ENCODE measurements at places on chromosomes 5 and 9.

- no peak for DNase-seq
Observed at GRCh38 chr5:143041461-143041860, 271.3 kb downstream of the ARHGAP26 start.

DNA sequence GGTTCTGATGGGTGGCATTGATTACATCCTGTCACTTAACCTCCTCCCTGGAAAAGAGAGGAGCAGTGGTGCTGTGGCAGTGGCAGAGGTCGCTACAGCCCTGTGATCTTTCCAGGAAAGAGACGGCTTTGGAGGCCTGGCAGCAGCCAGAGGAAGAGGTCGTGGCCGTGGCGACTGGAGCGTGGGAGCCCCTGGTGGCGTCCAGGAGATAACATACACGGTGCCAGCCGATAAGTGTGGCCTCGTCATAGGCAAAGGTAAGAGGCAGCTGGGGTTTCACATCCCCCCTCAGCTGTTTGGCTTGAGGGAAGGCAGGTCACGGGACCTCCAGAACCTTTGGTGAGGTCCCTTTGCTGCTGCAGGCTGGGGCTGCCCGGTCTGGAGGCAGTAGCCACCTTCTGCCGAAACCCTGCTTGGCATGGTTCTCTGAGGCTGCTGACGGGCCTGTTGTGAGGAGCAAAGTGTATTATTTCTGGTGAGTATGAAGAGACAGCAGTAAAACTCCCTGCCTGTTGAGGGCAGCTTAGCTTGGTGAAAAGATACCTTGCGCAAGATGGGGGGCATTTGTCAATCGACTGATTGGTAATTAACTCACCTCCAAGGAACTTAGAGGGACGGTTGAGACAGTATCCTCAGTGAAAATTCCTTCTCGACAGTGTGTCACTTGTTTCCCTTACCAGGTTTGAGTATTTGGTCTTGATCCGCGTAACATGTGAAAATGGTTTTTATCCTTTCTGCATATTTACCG is 38.0 kb upstream of the PRDM12 start:
- no peak for DNase-seq

- no peak for DNase-seq
Observed at GRCh38 chr5:26568316-26568715, 470.1 kb downstream of the CDH9 start.

- DNase-seq: no peak
Observed at GRCh38 chr5:111563031-111563822, 50.9 kb upstream of the STARD4 start.

DNA sequence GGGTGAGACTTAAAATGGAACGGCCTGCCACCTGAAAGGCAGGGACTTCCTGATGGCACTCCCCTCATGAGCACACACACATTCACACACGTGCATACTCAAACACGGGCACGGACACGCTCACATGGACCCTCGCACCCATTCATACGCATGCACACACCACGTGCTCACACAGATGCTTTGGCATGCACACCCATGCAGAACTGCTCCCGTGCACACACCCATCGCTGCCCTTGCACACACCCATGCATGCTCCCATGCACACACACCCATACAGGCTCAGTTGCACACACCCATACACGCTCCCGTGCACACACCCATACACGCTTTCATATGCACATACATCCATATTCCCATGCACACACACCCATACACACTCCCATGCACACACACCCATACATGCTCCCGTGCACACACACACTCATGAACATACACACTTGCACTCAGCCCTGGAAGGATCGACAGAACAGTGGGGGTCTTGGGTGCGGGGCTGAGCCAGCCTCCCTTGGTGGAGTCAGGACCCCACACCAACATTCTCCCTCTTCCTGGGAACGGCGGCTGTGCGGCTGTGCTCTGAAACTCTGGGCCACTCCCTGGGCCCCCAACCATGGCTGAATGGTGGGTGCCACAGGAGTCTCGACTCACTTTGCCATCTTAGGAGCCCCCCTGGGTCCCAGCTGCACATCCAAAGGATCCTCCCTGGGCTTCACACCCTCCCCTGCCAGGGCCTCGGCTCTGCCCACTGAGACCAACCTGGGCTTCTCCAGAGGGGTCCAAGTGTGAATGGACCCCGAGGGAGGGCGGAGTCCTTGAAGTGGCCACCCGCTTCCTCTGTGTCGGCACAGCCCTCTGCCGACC is 115.2 kb downstream of the RXRA start:
- DNase-seq: no peak

GRCh38 chr9:75964427-75964826 is 74.0 kb downstream of the PCSK5 start:
- no peak for DNase-seq

- no peak for DNase-seq
Observed at GRCh38 chr5:1000329-1000728, 8.3 kb upstream of the NKD2 start.

GRCh38 chr9:401223-401622 is 186.6 kb downstream of the DOCK8 start:
- no peak for DNase-seq

- DNase-seq: no peak
Observed at GRCh38 chr9:129669141-129669718, 3.8 kb downstream of the PRRX2 start.

GRCh38 chr5:170266570-170267381 is 30.8 kb downstream of the LCP2 start:
- DNase-seq: no peak

GRCh38 chr9:104885818-104886709 is 41.9 kb downstream of the ABCA1 start:
- DNase-seq: no peak

DNA sequence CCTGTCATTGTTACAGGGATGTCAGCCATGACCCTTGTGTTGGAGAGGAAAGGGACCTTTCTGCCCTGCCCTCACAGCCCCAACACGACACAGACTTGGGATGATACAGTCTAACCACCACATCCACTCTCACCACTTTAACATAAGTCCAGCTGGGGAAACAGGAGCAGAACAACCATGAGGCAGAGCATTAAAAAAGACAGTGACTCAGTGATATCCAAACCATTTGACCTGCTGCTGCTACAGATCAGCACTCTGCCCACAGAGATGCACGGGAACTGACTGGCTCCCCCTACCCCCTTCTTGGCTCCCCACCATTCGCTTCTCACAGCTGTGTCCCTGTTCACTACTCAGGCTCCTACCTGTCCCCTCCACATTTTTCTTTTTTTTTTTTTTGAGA is 458.6 kb downstream of the ZNF608 start:
- no peak for DNase-seq

All from caudate nucleus (tissue), 63 donors.